ENCODE measurements at places on chromosomes 13 and 19.

DNA sequence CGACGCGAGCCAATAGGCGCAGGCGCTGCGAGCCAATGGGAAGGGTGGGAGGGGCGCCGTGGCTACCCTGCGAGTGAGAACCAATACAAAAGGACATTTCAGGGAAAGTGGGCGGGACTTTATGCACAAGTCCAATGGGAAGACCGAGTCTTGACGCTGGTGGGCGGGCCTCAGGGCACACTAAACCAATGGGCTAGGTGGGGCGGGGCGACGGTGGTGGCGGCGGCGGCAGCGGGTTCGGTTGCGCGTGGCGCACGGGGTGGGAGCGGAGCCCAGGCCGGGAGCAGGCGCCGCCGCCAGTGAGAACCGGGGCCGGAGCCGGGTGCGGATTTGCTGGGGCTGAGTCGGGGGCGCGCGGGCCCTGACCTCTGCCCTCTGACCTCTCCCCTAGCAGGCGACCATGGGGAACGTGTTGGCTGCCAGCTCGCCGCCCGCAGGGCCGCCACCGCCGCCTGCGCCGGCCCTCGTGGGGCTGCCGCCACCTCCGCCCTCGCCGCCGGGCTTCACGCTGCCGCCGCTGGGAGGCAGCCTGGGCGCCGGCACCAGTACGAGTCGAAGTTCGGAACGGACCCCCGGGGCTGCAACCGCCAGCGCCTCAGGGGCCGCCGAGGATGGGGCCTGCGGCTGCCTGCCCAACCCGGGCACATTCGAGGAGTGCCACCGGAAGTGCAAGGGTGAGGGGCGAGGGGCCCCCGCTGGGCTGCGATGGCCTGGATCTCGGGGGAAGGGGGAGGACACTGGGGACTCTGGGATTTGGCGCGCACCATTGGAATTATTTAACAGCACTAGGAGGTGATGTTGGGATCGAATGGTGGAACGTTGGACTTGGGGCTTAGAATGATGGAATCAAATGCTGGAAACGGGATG is at the start of gene TOMM40:
Gene TOMM40 (plus strand): TSS at position 239 of the 867 bp plus-strand sequence. CDS start 162 bp downstream, at position 401.
- peak; percentile 100 for DNase-seq

DNA sequence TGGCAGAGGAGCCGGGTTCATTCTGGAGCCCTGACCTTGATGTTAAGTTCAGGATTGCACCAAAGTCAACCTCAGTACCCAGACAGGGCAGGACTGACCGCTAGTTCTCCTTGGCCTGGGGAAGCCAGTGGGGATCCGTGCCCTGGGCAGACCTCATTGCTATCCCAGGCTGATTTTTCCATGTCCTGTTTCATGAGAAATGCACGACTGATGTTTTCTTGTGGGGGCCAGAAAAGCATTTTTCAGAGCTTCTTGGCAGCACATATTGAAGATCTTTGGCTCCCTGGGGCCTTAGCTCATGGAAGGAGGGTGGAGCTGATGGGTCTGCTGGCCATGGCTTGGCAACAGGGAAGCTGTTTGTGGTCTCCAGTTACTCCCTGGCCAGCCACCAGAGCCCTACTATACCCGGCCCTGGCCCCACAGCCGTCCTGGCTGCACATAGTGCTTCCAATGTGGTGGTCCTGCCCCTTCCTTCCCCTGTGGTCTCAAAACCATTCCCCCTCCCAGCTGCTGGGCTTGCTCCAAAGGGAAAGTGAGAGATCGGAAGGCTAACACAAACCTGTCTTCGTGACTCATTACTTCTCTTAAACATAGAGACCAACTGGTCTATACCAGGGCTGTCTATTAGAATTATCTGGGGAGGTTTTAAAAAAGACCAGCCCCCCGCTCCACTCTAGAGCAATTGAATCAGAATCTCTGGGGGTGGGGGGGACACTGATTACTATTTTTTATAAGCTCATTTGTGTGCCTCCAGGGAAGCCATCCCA is 11.2 kb downstream of the IL17D start:
- DNase-seq, result no peak

DNA sequence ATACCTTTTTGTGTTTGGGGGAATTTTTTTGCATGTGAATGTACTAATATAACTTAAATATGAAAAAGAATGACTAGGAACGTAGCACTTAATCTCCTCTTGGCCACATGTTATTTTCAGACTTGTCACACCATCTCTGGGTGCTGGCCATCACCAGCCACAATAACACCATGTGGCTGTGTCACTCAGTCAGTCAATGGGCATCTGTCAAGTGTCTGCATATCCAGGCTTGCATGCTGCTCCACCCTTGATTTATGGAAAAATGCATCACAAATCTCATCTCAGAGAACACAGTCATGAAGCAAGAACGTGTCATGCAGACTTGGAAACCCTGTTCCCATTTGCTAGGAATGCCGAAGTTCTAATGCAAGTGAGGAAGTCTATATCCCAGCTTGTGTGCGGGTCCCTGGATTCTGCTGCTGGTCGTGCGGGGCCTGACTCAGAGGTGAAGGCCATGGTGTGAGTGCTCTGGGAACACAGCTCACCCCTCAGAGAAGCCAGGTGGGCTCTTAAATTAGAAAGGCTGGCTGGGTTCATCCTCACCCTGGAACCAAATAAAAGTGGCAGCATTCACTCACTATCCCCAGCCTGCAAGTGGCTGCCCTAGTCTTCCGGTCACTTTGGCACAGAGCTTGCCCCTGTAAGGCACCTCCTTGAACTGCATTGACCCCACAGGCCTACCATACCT is 53.6 kb upstream of the ARHGEF7 start:
- DNase-seq, result no peak

GRCh38 chr19:17772172-17772571 is 20.9 kb downstream of the FCHO1 start:
- DNase-seq, result no peak

DNA sequence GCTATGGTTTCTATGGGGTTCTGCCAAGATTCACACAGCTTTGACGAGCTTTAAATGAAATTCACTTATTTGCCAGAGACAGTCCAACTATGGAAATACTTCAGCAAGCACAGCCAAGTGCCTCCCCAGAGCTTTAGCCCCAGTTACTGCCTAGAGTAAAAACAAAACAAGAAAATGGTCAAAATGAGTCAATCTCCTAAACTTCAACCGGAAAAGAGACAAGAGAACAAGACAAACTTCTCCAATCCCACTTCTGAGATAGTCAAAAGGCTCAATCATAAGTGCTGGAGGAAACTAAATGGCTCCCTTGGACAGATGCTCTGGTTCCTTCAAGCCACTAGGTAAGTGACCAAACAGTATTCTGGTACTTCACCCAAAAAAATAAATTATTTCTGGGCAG is 65.8 kb downstream of the KATNAL1 start:
- DNase-seq, result no peak

DNA sequence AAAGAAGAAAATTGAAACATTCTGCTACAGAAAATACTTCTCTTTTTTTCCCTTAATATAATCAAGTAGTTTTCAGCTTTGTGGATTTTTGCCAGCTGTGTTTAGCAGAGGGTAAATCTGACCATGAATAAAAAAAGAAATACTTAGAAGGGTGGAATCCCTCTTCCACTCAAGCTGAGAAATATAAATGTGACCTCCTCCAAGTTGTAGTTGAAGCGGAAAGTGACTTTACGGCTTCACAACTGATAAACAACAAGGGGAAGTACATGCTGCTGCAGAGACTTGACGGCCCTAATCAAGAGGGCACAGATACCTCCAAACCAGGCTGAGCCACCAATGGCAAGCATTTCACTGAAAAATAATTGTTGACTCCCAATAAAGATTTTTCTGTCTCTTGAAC is 785.0 kb downstream of the SLITRK5 start:
- DNase-seq, result no peak

DNA sequence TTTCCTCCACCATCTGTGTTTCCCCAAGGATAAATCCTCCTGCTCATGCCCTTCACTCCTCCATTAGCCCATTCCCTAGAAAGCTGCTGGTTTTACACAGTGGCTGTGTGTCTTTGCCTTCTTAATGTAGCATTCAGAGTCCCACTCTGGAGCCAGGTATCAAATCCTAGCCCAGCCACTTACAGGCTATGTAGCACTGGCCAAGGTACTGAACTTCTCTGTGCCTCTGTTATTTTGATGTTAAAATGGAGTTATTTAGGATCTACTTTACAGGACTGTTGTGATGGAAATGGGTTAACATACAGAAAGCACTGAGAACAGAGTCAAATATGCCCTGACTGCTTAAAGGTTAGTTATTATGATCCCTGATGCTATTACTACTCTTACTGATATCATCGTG is 1.5 kb upstream of the ZSCAN4 start:
- DNase-seq, result no peak

GRCh38 chr13:93235258-93236015 is 8.8 kb downstream of the GPC6 start:
- DNase-seq, result no peak

- DNase-seq, result no peak
Observed at GRCh38 chr13:39835253-39835652, 179.8 kb downstream of the COG6 start.

DNA sequence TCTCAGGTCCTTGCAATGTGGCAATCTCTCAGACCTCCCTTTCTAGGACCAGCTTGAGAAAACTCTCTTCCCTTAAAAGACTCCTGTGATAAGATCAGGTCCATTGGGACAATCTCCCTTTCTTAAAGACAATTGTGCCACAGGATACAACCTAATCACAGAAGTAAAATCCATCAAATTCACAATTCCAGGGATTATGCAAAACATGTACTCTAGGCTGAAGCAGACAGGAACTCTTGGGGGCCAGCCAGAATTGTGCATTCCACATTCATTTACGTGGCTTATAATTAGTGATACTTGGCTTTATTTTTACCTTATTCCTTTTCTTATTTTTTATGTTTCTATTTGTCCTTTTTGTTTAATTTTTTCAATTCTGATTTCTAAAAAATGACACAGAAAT is 257.9 kb downstream of the KLF12 start:
- no peak for DNase-seq

DNA sequence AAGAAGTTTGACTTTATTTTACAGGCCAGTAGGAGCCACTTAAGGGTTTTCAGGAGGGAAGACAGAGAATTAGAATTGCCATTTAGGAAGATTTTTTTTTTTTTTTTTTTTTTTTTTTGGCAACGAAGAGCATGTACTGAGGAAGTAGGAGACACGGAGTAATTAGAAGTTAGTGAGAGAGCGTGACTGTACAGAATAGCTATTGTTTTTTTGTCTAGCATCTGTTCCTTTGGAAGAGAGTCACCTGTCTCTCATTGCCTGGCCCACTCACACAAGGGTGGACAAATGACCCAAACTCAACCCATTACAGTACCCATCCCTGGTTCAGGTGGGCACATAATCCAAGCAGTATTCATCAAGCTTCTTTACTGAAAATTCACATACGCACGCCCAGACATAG is 166.7 kb downstream of the LACC1 start:
- DNase-seq, result no peak

- DNase-seq, result no peak
Observed at GRCh38 chr19:19223060-19223459, 11.3 kb downstream of the NCAN start.

GRCh38 chr13:114043421-114044053 is 69.7 kb upstream of the C13orf46 start:
- DNase-seq, result no peak

DNA sequence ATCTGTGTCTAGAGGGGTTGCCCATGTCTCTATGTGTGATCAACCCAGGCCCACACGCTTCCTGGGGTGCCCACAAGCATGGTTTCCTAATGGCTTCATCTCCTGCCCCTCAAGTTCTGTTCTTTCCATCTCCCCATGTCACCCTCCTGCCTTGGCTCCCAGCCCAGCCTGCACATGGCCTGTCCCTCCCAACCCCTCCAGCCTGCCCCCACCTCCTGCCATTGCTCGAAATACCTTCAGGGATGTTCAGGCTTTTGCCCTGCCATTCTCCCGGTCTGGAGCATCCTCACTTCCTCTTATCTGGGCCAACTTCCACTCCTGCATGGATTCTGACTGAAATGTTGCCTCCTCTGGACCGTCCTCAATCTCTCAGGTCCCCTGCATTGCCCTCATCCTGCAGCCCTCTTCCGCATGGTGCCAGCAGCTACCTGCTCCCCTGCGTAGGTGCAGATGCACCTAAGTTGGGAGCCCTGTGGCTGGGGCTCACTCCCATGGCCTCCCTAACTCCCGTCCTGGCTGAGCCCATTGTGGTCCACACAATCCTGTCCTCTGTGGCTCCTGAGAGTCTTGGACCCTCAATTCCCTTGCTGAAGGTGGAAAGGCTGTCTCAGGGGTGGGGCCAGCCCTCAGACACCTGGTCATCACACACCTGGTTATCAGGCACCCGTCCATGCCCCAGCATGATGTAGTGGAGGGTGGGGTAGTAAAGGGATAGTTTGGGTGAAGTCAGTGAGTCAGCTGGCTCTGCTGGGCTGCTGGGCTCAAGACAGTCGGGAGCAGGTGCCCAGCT is 152.1 kb downstream of the URI1 start:
- no peak for DNase-seq

- no peak for DNase-seq
Observed at GRCh38 chr13:30821421-30821820, 84.7 kb upstream of the MEDAG start.

- no peak for DNase-seq
Observed at GRCh38 chr13:29255567-29255966, 339.9 kb downstream of the SLC7A1 start.

DNA sequence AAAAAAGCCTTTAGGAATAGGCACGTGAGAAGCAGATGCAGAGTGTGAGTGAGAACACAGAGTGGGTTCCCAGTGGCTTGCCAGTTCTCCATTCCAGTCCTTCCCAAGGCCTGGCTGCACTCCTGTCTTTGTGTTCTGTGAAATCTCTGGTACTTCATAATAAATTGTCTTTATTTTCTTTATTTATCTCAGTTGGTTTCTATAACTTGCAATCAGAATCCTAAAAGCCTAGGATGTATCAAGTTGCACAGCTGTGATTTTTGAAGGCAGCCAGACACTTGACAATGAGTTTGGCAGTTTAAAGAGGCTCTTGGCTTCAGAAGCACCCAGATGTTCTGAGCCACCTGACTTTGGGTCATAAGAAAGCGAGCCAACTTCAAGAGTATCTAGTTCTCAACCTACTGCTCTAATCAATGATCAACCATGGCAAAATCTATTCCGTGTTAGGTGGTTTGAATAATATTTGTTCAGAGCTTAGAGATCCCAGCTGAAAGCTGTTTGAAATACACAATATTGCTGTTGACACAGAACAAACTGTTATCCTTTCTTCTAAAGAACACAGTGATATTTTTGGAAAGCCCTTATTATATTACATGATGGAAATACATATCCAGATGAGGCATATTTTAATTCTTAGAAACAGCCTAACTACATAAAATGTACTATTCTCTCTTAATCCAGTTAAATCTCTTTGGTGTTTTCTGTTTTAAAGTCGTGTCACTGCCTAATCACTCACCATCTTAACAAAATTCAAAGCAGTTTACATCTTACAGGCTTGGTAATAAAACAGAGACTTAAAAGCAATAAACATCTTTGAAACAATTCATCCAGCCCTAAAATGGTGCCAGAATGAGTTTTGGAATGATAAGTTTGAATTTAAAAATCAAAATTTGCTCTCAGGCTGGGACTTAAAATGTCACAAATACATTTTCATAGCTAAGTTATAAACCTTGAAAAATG is 483.0 kb upstream of the NBEA start:
- DNase-seq, result no peak

Measured in AML-193 (cell line).